ENCODE measurements at places on chromosomes 11 and 22. TPM values are rescaled to one million over a fixed set of nuclear protein-coding genes. Genes with fewer than 3 reads are reported as not detected.

Gene PLET1
- not detected for total RNA-seq

Gene PIK3IP1
- total RNA-seq = 3.0 TPM

Gene CDC42EP2
- total RNA-seq = 7.1 TPM

Gene FAT3
- 1.3 TPM for total RNA-seq

Gene SMC1B
- 0.59 TPM for total RNA-seq

Gene DTX4
- total RNA-seq = 0.49 TPM

Gene ADM2
- total RNA-seq = 0.20 TPM

Gene UBQLNL
- total RNA-seq = not detected

Gene PMM1
- total RNA-seq = 24.2 TPM

Gene CYTH4
- total RNA-seq = 1.2 TPM

DNA sequence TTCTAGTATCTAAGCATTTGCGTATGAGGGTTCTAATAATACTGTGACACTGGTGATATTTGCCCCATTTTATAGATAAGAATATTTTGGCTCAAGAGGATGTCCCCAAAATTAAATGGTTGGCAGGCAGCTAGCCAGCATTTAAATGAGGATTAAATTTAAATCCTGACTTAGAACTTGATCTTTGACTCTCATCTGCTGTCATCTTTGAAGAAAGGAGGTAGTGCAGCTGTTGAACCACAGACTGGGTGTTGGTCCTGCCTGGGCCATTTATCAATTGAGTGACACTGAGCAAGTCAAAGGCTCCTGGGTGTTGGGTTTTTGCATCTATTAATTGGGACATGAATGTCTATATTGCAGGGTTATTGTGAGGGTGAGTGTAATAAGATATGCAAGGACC, 112.3 kb downstream of the INSC start:
- no peak for DNase-seq

DNA sequence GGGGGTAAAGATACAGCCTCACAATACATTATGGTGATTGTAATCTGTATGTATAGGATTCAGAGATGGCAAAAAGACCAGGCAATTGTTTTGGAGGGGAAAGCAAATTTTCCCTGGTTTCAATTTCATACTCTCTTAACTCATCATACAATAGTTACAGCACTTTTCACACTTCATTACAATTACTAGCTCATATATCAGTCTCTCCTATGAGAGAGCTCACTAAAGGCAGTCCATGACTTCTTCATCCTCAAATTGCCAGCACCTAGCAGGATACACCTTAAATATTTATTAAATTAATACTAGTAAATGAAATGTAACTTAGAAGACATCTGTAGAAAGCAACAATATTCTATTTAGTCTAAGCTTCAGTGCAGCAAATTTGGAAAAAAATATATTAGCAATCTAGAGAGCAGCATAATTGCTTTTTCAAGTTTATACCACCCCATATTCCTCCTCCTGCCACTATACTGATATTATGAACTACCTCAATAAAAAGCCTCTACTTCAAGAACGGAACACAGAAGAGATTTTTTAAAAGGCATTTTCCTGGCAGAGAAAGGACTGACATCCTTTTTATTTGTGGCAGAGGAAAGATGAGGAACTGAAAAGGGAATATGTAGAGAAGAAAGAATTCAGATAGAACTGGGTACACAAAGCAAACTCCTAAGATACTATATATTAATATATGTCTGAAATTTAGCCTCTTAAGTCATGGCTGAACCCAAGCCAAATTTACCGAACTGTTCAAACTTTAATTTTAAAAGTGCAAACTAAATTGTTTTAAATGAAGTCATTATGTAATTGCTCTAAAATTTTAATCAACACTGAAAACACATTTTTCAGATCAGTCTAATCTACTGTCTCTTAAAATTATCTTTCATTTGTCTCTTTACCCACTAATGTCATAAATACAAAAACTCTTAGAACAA, 27.7 kb downstream of the PICALM start:
- DNase-seq = no peak

DNA sequence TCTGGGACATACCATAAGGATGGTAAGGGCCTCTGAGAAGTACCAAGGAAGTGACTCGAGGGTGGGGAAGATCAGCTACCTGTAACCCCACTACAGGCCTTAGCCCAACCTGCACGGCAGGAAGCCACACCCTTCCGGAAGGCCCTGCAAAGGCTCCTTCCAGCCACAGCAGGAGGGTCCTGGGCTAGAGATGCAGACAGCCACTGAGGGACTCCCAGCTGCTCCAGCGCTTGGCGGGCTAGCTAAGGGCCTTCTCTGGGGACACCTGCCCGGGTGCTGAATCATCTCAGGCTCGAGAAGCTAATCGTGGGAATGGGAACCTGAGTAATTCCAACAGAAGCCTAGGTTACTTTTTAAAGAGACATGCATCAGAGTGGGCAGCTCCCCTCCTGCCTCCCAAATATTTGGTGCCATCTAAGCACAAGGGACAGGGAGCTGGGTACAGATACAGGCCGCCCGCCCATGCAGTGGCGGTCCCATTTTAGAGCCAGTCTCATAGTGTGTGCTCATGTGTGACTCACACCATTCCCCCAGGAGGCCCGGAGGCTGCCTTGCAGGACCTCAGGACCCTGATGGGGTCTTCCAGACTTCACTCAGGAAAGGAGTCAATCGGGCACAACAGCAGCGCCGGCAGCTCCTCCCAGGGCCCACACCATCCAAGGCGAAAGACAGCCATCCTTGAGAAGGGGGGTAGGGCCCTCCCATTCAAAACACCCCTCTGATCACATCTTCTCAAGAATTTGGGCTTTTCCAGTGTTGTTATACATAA, 8.0 kb downstream of the MYH9 start:
- DNase-seq = peak; percentile 72

DNA sequence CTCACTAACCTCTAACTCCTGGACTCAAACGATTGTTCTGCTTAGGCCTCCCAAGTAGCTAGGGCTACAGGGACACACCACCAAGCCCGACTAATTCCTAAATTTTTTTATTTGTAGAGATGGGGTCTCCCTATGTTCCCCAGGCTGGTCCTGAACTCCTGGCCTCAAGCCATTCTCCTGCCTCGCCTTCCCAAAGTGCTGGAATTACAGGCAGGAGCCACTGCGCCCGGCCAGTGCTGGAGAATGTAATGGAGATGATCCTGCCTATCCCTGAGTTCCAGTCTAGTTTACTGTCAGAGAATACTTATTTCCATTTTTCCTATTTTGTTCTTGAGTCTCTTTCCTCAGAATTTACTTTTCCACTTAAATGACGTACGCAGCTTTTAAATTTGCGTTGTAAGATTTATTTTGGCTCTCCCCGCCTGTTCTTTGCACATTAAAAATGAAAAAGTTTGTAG, at the start of gene CHEK1:
Gene CHEK1 (plus strand): TSS at position 408 of the 458 bp plus-strand sequence. CDS start 1,606 bp downstream, outside the sequence.
- no peak for DNase-seq

GRCh38 chr11:65428578-65429067, 6.0 kb downstream of the NEAT1 start:
- no peak for DNase-seq

DNA sequence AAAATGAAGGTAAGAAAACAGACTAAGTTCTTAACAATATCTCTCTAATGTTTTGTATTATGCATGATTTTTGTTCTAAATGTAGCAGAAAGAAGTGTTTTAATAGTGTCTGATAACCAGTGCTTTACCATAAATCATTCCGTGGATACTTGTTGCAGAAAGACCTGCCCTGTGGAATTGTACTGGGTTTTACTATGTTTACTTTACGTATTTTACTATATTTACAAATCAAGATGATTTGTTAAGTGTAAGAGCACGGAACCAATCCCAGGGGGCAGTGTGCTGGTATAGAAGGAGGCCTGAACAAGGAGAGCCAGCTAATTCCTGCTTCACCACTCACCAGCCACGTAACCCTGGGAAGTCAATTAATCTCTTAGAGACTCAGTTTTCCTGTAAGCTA, 1.4 kb downstream of the HTR3B start:
- DNase-seq = no peak

DNA sequence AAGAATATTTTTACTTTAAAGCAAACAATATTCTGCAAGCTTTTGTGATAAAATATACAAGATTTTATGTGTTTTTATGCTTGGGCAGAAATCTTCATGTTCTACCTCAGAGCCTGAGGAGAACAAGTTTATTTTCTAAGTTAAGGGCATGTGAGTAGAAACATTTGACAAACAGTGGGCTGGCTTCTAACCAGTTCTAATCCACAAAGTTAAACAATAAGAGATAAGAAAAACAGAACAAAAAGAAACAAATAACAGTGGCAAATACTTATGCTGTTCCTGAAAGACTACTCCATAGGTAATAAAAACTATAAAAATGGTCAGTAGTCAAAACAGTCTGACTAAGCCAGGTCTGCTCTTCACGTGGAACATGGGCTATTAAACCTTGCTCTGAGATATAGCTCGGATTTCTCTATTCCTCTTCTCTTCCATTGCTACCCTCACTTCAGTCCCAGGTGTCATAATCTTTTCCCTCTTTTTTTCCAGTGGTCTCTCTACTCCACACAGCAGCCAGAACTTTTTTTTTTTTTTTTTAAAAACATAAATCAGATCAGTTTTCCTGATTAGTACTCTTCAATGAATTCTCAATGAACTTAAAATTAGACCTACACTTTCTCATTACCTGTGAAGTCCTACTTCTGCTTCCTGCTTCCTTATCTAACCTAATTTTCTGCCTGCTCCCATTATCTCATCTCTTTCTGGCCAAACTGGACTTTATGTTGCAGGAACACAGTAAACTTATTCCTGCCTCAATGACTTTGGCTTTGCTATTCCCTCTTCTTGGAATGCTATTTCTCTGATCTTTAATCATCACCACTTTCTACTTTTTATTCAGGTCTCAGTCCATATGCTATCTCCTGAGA, 671.1 kb upstream of the CCDC90B start:
- DNase-seq = no peak

DNA sequence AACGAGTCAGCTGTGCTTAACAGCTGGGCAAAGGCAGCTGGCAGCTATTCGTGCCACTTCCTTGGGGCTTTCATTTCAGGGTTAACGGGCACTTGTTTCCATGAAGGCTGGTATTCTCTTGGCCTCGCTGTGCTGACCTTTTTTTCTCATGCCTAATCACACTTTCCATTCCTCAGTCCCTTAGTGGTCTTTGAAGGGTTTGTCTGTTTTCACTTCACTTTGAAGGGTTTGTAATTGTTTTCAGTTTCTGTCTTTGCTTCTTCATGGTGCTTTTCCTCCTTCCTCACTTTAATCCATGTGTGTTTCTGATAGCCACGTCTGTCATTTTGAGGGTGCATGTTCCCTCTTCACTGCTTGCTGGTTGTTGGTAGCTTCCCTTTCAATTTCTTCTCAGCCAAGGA, 24.6 kb downstream of the PPIL2 start:
- DNase-seq = peak; percentile 37

DNA sequence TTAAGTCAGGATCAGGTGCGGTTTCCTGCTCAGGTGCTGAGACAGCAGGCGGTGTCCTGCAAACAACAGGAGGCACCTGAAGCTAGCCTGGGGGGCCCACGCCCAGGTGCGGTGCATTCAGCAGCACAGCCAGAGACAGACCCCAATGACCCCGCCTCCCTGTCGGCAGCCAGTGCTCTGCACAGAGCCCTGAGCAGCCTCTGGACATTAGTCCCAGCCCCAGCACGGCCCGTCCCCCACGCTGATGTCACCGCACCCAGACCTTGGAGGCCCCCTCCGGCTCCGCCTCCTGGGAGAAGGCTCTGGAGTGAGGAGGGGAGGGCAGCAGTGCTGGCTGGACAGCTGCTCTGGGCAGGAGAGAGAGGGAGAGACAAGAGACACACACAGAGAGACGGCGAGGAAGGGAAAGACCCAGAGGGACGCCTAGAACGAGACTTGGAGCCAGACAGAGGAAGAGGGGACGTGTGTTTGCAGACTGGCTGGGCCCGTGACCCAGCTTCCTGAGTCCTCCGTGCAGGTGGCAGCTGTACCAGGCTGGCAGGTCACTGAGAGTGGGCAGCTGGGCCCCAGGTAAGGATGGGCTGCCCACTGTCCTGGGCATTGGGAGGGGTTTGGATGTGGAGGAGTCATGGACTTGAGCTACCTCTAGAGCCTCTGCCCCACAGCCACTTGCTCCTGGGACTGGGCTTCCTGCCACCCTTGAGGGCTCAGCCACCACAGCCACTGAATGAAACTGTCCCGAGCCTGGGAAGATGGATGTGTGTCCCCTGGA, at the start of gene MYO7A:
Gene MYO7A (plus strand): TSS at position 327 of the 772 bp plus-strand sequence. CDS start 2,389 bp downstream, outside the sequence.
- DNase-seq = peak; percentile 43

DNA sequence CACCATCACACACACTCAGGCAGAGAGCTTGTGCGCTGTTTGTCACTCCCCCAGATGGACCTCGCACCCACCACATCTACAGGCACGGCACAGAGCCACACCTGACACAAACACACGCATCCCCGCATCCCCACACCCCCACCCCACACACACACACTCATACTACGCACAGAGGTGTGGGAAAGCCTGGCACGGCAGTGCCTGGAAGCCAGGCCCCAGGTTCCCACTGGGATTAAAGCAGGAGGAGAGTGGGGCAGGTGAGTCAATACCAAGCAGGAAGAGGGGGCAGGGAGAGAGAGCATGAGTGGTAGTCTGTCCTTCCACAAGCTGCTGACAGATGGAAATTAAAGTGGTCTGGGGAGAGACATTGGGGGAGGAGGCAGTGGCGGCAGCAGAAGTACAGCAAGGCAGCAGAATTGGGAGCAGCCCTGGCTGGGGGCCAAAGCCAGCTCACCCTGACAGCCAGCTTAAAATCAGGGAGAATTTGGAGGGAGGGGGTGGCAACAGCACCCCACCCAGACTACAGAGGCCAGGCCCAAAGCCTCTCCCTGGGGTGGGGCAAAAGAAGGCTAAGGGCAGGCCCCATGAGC, 20.7 kb downstream of the TNKS1BP1 start:
- no peak for DNase-seq

DNA sequence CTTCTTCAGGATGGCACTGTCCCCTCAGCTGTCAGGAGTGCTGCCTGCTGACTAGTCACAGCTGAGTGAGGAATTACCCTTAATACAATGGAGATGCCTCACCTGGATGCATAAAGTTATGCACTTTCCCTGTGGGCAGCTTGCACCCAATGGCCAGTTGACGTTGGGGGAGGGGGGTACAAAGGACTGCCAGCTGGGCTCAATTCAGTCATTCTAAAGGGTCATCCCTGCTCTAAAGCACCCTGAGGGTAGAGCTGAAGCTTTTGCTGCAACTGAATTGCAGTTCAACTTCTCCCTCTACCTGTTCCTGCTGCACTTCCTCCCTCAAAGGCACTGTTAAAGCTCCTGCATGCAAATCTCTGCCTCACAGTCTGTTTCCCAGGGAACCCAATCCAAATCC, 147.8 kb upstream of the SESN3 start:
- no peak for DNase-seq

- DNase-seq = peak; percentile 11
These were observed 181.8 kb downstream of the UVRAG start for GRCh38 chr11:75996523-75997442.

GRCh38 chr11:46478196-46478595, 86.6 kb upstream of the CHRM4 start:
- no peak for DNase-seq

DNA sequence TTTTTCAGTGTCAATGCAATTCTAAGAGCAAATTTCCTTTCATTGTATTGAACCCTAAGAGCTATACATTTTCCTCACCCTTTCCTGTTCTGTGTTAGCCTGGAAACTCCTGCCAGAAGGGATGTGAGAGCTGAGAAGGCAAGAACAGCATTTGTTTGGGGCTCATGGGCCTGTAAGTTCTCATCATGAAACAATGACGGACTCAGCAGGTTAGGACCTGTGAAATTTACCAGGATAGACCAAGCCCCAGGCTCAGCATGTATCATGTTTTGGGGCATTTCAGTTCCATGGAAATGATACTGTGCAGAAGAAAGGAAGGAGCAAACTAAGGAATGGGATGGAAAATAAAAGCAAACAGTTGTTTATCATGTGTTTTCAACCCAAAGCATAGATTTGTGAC, 41.6 kb downstream of the NTM start:
- DNase-seq = no peak
